ENCODE measurements at places on chromosomes 7 and 10.

DNA sequence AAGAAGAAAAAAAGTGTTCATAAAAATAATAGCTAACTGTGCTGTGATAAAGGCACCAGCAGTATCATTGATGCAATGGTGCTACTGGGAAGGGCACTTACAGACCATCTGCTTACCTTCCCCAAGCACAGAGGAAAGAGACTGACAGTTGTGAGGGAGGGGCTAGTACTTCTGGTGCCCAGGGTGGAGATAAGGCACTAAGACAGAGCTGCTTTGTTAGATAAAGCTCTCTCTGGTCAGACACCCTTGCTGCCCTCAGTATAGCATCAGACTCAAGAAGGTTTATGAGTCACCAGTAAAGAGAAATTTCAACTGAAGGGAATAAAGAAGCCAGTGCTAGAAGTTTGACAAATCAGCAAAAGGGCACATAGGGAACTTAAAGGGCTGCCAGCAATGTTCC, 325.6 kb downstream of the HPSE2 start:
- no peak for DNase-seq

DNA sequence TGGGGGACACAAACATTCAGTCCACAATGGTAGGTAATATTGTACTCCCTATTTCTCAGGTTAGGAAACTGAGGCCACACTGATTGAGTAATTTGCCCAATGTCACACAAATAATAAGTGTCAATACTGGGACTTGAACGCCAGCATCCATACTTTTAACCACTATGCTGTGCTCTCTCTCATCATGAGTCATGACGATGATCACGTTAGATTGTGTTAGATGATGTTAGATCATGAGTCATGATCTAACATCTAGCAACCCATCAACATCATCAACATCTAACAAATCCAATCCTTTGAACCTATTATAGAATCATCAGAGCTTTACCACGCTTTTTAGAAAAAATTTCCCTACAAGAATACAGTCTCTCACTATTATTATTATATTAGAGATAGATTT, 28.1 kb upstream of the HERPUD2 start:
- no peak for DNase-seq

GRCh38 chr10:71245420-71246325, 33.3 kb downstream of the UNC5B start:
- no peak for DNase-seq

DNA sequence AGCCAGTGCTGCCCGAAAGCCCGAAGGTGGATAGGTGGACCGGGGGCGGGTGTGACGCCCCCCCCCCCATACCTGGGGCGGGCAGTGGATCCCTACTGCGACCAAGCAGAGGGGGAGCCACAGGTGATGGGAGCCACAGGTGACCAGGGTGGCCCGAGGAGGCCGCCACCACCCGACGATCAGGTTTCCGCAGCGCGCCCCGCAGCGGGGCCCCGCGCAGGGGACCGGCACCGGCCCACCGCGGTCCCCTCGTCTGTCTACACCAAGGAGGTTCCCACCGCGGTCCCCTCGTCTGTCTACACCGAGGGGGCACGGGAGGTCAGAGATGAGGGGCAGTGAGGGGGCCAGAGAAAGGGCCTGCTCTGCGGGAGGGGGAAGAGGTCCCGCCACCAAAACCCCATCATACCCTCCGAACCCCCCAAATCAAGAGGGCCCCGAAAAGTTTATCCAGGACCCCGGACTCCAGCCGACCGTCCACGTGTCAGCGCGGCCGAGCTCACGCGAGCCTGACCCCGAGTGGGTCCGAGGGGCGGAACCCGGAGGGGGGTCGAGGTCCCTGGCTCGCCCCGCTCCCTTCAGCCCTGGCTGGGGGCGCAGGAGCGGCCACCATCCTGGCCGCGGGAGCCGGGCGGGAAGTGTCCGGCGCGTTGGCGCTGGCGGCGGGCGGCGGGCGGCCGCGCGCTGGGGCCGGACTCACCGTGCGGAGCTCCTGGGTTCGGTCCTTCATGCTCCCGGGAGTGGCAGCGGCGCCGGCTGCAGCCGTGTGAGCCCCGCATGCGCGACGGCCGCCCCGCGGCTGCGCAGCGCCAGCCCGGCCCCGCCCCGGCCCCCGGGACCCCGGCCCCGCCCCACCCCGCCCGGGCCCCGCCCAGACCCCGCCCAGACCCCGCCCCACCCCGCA, at the start of gene STX1A:
Gene STX1A (minus strand): TSS at position 765 of the 901 bp plus-strand sequence. CDS start 38 bp downstream, at position 727.
- peak; percentile 95 for DNase-seq

DNA sequence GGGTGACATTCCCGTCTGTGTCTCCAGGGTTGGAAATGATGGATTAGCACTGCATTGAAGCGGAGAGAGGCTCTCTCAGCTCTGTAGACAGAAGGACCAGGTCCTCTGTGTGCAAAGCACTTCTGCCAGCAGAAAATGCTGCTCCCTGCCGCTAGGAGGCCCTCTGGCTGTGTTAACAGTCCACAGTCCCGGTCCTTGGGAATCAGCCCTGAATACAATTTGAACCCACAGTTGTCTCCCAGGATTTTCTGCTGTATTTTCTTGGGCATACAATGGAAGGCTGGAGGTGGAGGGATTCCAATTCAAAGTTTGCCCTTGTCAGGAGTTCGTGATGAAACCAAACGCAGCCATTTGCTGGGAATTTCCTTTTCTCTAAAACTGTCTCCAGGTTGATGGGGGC, 205.2 kb downstream of the GLRX3 start:
- no peak for DNase-seq

DNA sequence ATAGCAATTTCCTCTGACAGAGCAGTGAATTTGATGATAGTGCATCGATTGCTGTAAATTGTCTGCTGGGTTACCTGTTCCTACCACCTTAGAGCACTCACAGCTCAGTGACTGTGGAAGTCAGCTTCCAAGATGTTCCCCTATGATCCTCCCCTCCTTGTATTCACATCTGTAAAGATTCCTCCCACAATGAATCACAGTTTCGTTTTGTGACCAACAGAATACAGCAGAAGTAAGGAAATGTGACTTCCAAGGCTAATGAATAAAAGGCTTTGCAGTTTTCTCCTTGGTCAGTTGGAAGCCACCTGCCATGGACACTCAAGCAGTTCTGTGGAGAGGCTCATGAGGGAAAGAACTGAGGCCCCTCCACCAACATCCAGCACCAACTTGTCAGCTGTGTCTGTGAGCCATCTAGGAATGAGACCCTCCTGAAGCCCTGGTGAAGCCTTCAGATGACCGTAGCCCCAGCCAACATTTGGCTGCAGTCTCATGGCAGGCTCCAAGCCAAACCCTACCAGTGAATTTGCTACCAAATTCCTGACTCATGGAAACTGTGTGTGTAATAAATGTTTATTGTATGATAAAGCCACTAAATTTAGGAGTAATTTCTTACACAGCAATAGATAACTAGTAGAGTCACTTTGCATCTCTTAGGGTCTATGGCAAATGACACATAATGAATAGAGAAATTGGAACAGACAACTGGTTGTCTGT, 309.5 kb upstream of the NPVF start:
- DNase-seq = no peak

- DNase-seq = no peak
Measured at GRCh38 chr7:138853448-138853847, 55.5 kb upstream of the ATP6V0A4 start.

GRCh38 chr7:157521061-157521731, 184.4 kb downstream of the DNAJB6 start:
- no peak for DNase-seq

- no peak for DNase-seq
Measured at GRCh38 chr7:36871355-36871738, 147.1 kb upstream of the AOAH start.

DNA sequence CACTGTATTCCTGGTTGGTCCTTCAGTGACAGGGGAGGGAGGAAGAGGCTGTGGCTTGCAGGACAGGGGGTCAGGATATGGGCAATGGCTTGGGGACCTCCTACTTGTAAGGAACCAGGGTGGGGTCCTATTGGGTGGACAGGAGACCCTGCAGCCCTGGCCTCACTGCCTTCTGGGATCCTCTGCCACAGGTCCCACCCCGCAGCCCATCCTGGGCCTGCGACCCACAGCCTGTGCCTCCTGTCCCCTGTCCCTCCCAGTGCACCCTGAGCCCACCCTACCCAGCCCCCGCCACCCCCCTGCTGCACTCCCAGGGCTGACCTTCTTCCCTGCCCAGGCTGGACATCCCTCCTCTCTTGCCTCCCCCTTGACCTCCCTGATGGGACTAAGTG, 58.7 kb upstream of the MYL10 start:
- DNase-seq = no peak

All from hepatic stellate cell (primary cell).